ENCODE measurements at places on chromosomes 4 and X.

GRCh38 chr4:47519239-47519883 is 34.3 kb downstream of the ATP10D start:
- no peaks in the 10 kb centered on the region for H3K27me3 ChIP-seq
- peaks cover 16% of the 10 kb centered on the region for H3K36me3 ChIP-seq
- no peak overlapping the region for H3K27ac ChIP-seq
- no peaks in the 10 kb centered on the region for H3K4me1 ChIP-seq

DNA sequence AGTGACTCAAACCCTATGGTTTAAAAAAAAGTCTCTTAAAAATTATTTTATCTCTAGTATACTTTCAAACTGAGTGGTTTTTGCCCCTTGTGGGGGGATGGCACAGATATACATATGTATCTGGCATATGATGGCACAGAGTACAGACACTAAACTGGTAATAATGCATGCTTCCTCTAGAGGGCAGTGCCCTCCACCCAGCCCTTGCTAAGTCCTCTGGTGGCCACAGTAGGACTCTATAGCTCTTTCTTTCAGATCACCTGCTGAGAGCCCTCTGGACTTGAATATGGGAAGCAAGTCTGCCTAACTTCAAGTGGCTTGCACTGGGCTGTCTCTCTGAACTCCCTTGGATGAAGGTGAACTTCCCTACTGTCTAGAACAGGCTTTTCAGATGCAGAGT is 66.3 kb downstream of the TSPAN7 start:
- no peaks in the 10 kb centered on the region for H3K4me1 ChIP-seq
- DNase-seq = peak; percentile 46
- H3K27me3 ChIP-seq = no peaks in the 10 kb centered on the region
- no peak overlapping the region for H3K27ac ChIP-seq
- H3K36me3 ChIP-seq = no peaks in the 10 kb centered on the region

DNA sequence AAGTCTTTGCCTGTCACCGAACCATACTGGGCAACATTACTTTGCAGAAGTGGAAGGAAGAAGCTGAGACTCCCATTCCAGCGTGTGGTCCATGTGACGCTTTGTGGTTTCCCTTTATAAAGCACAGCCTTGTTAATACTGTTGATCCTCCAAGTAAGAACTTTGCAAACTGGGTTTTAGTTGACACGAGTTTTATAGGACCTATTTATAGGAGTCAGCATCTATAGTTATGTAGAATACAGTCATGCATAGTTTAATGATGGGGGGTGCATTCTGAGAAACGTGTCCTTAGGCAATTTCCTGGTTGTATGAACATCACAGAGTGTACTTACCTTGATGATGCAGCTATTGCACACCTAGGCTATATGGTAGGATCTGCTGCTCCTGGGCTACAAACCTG is 1879.4 kb upstream of the TENM3 start:
- H3K27ac ChIP-seq = no peak overlapping the region
- no peaks in the 10 kb centered on the region for H3K36me3 ChIP-seq
- no peaks in the 10 kb centered on the region for H3K27me3 ChIP-seq
- H3K4me1 ChIP-seq = no peaks in the 10 kb centered on the region

- DNase-seq = no peak
- H3K36me3 ChIP-seq = no peaks in the 10 kb centered on the region
- no peaks in the 10 kb centered on the region for H3K27me3 ChIP-seq
These were observed 1.2 kb downstream of the ATP11C start for GRCh38 chrX:139931646-139932072.

DNA sequence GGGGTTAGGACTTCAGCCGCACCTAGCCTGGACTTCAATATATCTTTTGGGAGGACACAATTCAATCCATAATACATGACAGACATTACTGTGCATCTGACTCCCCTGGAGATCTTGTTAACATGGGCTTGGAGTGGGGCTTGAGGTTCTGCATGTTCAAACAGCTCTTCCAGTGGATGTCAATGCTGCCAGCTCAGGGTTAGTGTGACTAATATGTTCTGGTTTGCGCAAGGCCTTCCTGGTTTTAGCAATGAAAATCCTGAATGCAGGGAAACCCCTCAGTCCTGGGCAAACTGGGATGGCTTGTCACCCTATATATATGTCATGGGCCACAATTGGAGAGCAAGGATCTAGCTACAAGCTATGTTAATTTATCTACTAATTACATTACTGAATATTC is 2.7 kb upstream of the TSPAN7 start:
- DNase-seq = no peak
- no peak overlapping the region for H3K4me3 ChIP-seq
- peaks cover 4% of the 10 kb centered on the region for H3K4me1 ChIP-seq
- no peaks in the 10 kb centered on the region for H3K36me3 ChIP-seq

DNA sequence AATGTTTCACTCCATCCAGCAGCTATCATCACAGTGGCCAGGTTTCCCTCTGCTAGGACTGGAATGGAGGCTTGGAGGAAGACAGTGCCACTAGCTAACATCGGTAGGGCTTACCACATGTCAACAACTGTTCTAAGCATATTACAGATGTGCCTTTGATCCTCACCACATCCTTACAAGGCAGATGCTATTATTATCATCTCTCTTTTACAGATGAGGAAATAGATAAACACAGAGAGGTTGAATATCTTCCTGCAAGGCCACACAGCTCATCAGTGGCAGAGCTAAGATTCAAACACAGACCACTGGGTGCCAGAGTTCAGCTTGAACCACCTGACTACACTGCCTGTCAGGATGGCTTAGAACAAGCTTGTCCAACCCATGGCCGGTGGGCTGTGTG is 47.4 kb downstream of the MAMLD1 start:
- H3K4me1 ChIP-seq = no peaks in the 10 kb centered on the region
- no peaks in the 10 kb centered on the region for H3K27me3 ChIP-seq
- H3K36me3 ChIP-seq = no peaks in the 10 kb centered on the region
- DNase-seq = no peak

DNA sequence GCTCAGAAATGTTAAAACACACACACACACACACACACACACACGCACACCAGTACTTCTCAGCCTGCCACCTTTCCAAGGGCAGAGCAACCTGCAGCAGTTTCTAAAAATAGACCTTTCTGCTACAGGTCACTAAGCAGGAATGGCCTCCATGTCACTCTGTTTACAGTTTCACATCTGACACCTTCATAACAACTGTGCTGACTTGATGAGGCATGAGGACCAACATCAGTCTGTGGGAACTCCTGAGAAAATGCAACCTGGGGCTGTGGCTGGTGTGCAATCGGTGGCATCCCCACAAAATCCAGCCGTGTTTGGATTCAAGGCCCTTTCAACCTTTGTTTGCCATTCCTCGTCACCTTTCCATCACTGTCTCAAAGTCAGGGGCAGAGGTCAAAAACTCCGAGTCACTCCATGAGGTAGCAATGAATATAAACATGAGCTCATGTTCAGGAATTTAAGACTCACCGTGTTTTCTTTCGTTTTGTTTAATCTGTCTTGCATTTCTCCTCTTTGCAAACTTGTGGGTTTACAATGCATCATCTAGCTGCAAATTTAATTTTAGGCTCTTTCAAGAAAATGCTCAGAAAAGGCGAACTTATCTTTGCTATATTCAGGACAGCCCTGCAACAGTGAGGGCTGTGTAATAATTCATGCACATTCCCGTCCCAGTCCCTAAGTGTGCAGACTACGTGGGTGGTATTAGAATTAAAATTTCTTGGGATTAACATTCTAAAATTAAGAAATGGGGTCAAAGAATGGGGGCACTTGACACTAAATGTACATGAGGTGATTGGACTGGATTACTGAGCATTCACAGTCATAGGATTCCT is 135.3 kb downstream of the SHROOM3 start:
- DNase-seq = peak; percentile 55
- no peaks in the 10 kb centered on the region for H3K27me3 ChIP-seq
- no peaks in the 10 kb centered on the region for H3K36me3 ChIP-seq
- H3K27ac ChIP-seq = no peak overlapping the region
- peaks cover 6% of the 10 kb centered on the region for H3K4me1 ChIP-seq

GRCh38 chr4:150244600-150244999 is 166.4 kb downstream of the DCLK2 start:
- H3K4me3 ChIP-seq = no peak overlapping the region
- no peaks in the 10 kb centered on the region for H3K27me3 ChIP-seq
- no peak for DNase-seq
- H3K4me1 ChIP-seq = no peaks in the 10 kb centered on the region

GRCh38 chrX:77693594-77693993 is 92.4 kb downstream of the ATRX start:
- H3K27me3 ChIP-seq = no peaks in the 10 kb centered on the region
- H3K27ac ChIP-seq = no peak overlapping the region
- H3K4me3 ChIP-seq = no peak overlapping the region
- H3K4me1 ChIP-seq = no peaks in the 10 kb centered on the region
- no peak for DNase-seq

GRCh38 chr4:69833251-69833650 is 26.7 kb downstream of the SULT1E1 start:
- H3K4me1 ChIP-seq = peaks cover 15% of the 10 kb centered on the region
- no peak overlapping the region for H3K4me3 ChIP-seq
- H3K27me3 ChIP-seq = no peaks in the 10 kb centered on the region
- H3K27ac ChIP-seq = no peak overlapping the region
- DNase-seq = peak; percentile 24

DNA sequence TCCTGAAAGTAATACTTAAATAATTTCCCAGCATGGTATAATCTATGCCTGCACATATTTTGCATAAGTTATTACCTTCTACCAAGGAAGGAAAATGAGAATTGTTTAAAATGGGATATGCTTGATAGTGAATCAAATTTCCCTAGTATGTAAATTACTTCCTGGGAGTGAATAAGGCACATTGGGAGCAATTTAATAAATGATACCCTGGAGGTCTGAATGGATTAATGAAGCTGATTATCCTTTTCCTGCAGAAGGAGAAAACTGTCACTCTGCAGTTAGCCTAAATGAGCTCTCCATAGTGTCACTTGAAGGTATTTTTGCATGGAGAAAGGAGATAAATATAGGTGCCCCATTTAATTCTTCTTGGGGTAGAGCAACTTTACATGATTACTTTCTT is 2212.0 kb downstream of the PCDH7 start:
- no peak overlapping the region for H3K27ac ChIP-seq
- no peaks in the 10 kb centered on the region for H3K36me3 ChIP-seq
- no peaks in the 10 kb centered on the region for H3K27me3 ChIP-seq
- no peaks in the 10 kb centered on the region for H3K4me1 ChIP-seq
- H3K4me3 ChIP-seq = no peak overlapping the region

- no peak for DNase-seq
- H3K4me3 ChIP-seq = no peak overlapping the region
- no peaks in the 10 kb centered on the region for H3K36me3 ChIP-seq
- no peaks in the 10 kb centered on the region for H3K4me1 ChIP-seq
- H3K27me3 ChIP-seq = no peaks in the 10 kb centered on the region
These were observed 187.7 kb downstream of the ENOX2 start for GRCh38 chrX:130715299-130715698.

DNA sequence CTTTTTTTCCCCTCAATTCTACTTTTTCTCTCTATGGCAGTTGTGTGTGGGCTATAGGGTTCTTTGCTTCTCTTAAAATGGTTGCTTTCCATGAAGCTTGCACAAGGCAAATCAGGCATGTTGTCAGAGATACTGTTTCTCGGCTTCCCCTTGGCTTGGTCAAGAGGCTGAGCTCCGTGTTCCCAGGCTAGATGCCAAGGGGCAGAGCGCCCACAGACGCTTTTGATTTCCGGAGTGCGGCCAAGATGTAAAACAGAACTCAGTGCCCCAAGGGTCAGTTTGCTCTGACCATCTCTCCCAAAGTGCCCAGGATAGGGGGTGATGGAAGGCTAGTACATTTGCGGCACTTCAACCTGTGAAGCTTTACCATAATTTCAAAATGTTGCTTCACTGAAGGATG is 64.2 kb upstream of the DIPK2B start:
- H3K27ac ChIP-seq = no peak overlapping the region
- no peaks in the 10 kb centered on the region for H3K4me1 ChIP-seq

GRCh38 chr4:156029691-156030090 is 76.0 kb upstream of the CTSO start:
- no peaks in the 10 kb centered on the region for H3K27me3 ChIP-seq
- no peaks in the 10 kb centered on the region for H3K36me3 ChIP-seq
- DNase-seq = no peak
- no peaks in the 10 kb centered on the region for H3K4me1 ChIP-seq
- H3K4me3 ChIP-seq = no peak overlapping the region

DNA sequence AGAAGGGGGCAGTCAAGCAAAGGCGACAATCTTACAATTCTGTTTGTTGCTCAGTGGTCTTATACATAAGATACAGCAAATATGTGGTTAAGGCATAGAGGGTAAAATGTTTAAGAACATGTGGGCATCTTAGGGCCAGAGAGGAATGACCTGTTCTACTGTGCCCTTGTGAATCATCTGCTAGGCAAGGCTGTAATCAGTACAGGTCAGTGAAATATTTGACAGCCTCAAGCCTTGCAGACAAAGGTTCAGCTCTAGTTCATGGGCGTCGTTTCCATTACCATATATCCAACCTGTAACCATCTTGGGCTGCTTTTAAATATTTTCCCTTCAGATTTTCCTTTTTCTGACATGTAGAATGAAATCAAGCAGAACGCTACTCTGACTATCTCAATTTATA is 37.3 kb downstream of the AGA start:
- no peaks in the 10 kb centered on the region for H3K27me3 ChIP-seq
- no peaks in the 10 kb centered on the region for H3K4me1 ChIP-seq
- no peak overlapping the region for H3K4me3 ChIP-seq
- no peaks in the 10 kb centered on the region for H3K36me3 ChIP-seq

DNA sequence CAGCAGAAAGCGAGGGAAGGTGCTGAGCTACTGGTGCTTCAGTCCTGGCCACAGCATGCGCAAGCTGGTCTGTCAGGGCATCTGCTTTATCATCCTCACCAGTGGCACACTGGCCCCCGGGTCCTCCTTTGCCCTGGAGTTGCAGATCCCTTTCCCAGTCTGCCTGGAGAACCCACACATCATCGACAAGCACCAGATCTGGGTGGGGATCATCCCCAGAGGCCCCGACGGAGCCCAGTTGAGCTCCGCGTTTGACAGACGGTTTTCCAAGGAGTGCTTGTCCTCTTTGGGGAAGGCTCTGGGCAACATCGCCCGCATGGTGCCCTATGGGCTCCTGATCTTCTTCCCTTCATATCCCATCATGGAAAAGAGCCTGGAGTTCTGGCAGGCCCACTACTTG is 60.3 kb downstream of the ALPK1 start:
- DNase-seq = no peak
- no peak overlapping the region for H3K27ac ChIP-seq
- no peaks in the 10 kb centered on the region for H3K4me1 ChIP-seq

- no peak for DNase-seq
- H3K27me3 ChIP-seq = no peaks in the 10 kb centered on the region
- H3K36me3 ChIP-seq = peaks cover 78% of the 10 kb centered on the region
- H3K4me1 ChIP-seq = peaks cover 3% of the 10 kb centered on the region
These were observed 6.3 kb downstream of the MXD4 start for GRCh38 chr4:2255501-2256155.

GRCh38 chr4:173264684-173265185 is 69.4 kb downstream of the HMGB2 start:
- H3K4me3 ChIP-seq = no peak overlapping the region
- H3K27ac ChIP-seq = no peak overlapping the region
- H3K36me3 ChIP-seq = no peaks in the 10 kb centered on the region
- no peak for DNase-seq
- no peaks in the 10 kb centered on the region for H3K4me1 ChIP-seq

- H3K27ac ChIP-seq = no peak overlapping the region
- no peaks in the 10 kb centered on the region for H3K27me3 ChIP-seq
- H3K4me3 ChIP-seq = no peak overlapping the region
These were observed 73.1 kb downstream of the FBXO8 start for GRCh38 chr4:174210354-174210753.

Data from trophoblast cell (in vitro differentiated cells and primary cell).